ENCODE measurements at places on chromosomes 12 and 14.

DNA sequence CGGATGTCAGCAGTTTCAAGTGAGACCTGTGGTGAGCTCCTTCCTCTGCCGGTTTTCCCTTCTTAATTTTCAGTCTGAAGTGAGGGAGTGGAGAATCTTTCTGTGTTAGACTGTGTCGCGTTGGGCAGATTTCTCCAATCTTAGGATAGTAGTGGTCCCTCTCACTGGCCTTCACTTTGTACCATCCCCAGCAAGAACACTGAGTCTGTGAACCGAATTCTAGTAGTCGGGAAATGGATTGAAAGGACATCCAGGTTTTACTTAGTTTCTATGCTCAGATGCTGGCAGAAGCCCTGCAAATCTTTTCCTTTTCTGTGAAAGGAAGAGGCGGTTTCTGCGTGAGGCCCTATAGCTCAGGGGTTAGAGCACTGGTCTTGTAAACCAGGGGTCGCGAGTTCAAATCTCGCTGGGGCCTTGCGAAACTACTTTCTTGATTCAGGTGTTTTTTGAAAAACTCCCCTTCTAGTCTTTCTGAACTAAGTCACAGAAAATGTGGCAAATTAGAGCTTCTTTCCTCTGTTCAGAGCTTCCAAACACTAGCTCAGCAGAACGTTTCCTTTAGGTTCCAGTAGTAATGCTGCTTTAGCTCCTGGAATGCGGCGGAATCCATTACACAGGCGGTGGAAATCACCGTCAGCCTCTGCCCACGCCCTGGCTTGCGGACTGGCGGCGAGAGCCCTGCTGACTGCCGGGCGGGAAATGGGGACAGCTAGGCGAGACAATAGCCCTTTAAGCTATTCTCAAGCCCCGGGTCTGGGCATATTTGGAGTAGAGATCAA is 2.8 kb upstream of the RNASE4 start:
- DNase-seq: peak; percentile 74

DNA sequence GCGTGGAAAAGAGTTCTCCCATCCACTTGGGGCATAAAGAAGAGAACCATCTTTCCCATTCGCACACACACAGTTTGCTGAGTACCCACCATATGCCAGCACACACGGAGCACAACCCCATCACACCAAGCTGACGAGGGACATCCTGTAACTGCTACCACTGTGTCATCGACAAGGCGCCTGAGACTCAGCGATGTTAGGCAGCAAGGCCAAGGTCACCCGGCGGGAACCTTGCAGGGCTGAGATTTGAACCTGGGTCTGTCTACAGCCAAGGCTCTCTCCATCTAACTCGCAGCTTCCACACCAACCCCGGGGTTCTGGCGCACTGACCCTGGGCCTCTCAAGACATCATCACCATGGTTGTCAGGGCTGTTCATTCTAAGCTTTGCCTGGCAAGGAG is 60.0 kb downstream of the CCDC85C start:
- no peak for DNase-seq

DNA sequence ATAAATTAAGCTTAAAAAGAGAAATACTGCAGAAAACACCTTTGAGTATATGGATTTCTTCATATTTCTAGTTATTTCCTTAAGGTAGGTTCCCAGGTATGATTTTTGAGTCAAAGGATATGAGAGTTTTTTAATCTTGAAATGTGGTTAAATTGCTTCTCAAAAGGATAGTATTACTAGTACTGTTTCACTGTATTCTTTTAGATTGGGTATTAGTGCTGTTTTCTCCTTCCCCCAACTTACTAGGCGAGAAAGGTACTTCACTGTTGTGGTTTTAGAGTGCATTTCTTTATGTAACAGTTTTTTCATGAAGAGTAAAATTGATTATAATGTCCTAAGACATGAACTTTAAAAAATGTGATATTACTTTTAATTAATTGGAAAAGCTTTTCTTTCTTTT is 13.5 kb downstream of the FRS2 start:
- DNase-seq: no peak

DNA sequence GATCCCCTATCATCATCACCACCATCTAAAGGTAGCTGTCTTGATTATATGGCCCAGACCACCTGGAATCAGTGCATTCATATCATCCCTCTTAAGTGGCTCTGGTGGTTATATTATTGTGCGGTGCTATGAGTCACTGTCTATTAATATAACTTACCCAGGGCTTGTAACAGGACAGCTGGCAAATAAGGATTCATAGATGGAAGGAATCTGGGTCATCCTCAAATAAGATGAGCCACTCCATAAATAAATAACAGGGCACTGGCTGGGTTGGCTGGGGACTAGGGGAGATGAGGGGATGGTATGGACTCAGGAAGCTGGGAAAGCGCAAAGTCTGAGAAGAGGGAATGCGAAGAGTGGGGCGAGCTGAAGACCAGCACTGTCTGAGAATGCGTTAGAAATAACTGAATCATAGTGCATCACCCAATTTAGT is 216.1 kb downstream of the NUAK1 start:
- DNase-seq: no peak

DNA sequence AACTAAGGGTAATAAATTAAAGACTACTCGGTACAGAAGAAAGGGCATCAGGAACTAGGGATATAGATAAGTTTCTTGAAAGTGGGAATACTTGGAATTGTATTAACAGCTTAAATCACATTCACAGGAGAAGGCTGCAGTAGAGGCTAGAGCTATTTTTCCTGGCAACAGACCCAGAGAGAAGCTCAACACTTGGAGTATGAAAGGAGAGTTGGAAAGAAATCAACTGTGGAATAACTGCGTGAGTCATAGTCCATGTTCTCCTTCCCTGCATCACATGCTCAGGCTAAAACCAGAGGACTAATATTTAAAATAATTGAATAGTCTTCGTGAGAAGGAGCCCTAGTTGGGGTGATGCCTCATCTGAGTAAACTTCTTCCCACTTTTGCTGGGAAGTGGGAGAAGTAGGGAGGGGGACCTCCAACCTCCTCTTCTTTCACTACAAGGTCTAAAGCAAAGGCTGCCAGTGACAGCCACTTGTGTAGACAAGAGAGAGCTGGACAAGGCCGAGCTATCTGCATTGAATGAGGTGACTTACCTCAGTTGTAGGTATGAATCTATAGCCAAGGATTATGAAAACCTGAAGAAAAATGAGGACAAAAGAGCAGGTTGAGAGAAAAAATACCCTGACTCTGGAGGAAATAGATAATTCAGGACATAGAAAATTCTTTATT is 32.7 kb downstream of the DYRK2 start:
- DNase-seq: no peak

DNA sequence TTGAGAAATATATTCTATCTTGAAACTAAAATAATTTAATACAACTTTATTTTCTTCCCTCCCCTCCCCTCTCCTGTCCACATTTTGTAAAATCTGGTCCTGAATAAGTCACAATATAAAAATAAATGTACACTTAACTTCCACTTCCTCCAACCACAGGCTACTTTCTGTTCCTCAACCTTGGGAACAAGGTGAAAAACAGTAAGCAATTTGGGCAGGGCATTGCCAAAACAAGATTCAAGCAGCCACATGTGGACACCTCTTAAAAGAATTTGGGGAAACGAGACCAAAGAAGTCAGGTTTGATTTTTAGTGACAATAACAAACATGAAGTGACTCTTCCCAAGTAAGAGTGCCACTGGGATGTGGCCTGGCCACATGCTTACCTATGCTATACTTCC is 115.7 kb downstream of the PTPRQ start:
- no peak for DNase-seq

- no peak for DNase-seq
Observed at GRCh38 chr12:57196439-57196838, 20.2 kb upstream of the NXPH4 start.

DNA sequence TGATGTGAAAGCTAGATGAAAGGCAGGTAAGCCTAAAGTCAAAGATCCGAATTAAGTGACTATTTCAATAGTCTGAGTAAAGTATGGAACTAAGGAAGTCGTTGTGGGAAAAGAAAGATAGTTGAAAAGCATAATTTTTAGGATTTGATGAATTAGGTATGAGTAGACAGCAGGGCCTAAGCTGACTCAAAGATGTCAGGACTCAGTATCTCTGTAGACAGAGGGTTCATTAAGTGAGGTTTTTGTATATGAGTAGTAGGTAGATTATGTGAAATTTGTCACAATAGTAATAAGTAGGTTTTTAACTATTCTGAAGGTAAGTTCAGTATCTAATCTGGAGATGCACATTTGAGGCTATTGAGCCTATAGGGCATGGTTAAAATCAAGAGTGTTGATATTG is 196.4 kb downstream of the RASSF9 start:
- no peak for DNase-seq

GRCh38 chr12:27709932-27710591 is 570 bp upstream of the MRPS35 start:
- peak; percentile 22 for DNase-seq

DNA sequence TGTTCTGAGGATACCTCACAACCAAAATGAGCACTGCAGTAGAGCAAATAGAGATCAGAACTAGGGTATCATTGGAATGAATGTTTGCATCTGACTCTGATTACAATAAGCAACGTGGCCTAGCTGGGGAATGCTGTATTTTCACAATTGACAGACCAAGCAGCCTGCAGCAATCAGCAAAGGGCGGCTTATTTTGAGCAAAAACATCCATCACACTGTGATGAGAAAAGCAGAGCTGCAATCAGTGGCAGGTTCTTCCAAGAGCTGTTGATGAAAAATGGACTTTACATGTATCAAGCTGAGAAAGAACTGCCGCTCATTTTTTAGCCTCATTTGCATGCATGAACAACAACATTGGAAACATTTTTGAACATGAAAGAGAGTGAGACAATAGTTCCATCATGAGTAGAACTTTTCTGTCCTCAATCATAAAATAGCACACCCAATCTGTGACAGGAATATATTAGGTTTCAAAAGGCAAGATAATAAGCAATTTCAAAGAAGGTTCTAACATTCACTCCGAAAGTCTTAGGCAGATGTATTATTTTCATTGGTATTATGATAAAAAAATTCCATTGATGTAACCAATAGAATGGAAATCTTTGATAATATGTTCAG is 249.7 kb upstream of the FBXO33 start:
- no peak for DNase-seq

DNA sequence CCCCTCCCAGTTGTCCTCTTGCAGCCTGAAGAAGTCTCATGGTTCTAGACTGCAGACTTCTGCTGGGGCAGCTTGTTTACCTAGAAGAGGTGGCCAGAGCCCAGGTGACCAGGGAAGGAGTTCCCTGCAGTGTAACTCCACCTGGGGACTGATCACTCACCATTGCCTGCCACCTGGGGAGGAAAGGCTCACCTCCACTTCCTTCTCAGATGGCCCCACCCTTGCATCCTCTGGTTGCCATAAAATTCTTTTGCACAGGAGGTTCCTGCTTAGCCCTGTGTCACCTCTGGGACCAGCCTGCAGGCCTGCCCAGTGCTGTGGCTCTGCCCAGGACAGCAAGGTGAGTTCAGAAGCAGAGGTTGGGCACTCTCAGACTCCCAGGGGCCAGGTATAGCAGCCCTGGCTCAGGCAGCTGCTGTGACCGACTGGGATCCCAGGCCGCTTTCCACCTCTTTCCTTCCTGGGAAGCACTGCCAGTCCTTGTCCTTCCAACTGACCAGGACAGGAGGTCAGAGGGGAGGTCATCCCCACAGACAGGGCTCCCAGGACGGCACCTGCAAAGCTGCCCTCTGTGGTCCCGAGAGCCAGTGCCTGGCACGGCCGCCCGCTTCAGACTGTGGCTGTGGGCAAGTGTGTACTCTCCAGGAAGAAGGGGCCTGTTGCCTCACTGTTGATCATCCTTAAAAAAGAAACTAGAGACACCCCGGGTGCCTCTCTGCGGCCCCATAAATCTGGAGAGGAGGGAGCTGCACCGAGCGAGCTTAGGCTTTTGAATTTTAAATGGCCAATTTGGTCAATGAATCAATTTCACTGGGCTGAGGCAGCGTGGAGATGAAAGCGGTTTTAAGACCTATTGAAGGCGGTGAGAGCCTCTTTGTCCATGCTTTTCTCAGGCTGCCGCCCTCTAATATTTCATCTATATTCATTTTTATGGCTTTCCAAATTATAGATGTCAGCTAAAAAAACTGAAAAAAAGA is 79.5 kb upstream of the C14orf180 start:
- DNase-seq: no peak

- DNase-seq: no peak
Observed at GRCh38 chr14:103391048-103391447, 5.8 kb downstream of the MARK3 start.

DNA sequence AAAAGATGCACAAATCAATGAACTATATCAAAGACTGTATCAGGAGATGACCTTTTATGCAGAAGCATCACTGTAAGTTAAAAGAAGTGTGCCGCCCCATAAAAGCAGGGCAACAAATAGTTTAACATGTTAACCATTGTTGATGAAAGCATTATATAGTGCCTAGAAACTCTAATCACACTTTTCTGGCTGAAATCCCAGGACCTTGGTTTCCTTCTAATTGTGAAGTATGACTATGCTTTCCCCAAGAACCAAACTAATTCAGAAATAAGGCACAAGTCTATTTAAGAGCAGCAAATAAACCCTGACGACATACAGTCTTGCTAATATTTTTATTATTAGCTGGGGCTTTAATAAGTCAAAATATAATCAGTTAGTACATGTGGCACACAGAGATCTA is 21.7 kb downstream of the RACGAP1 start:
- no peak for DNase-seq

- no peak for DNase-seq
Observed at GRCh38 chr12:97681612-97682504, 219.3 kb downstream of the RMST start.

- no peak for DNase-seq
Observed at GRCh38 chr14:87049950-87050349, 943.0 kb downstream of the GALC start.
